ENCODE measurements at places on chromosomes 12 and 14.

GRCh38 chr12:2853626-2854025 lies 3.2 kb downstream of the TEX52 start:
- peak; percentile 82 for DNase-seq

DNA sequence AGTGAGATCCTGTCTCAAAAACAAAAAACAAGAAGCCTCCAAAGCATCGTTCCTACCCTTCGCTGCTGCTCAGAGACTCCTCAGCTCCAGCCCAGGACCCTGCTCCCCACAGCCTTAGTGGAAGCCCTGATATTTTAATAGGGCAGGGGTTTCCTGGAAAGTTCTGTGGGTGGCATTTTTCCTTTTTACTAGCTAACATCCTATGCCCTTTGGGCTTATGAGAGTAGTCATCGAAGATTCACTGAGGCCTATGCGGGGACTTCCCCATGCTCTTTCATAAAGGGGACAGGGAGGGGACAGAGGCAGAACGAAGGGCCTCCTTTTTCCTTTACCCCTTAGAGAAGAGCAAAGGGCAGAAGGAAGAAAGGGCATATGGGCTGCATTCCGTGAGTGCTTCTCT lies 8.3 kb downstream of the LAG3 start:
- DNase-seq = no peak

DNA sequence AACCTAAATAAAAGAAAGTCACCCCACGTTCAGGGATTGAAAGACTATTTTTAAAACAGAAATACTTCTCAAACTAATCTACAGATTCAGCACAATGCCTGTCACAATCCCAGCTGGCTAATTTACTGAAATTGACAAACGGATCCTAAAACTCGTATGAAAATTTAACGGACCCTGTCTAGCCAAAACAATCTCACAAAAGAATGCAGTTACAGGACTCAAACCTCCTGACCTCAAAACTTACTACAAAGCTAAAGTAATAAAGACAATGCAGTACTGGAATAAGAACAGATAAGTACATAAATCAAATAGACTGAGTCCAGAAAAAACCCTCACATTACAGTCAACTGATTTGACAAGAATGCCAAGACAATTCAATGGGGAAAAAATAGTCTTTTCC lies 48.8 kb downstream of the IPO8 start:
- peak; percentile 7 for DNase-seq

DNA sequence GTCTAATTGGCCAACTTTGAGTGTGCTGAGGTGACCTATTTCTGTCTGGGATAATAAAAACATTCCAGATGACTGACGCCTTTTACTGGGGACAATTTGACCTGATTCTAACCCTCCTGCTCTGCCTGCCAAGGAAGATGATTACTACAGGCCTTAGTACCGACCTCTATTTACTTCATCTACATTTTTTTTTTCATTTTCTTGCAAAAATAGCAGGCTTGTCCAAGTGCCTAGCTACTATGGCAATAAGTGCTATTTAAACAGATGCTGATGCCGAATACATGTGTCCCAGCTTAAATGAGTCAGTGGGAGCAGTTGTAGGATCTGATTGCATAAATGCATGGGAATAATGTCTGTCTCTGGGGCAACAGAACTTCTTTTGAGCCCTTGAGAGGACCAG lies 254.3 kb downstream of the RGS6 start:
- DNase-seq = no peak

DNA sequence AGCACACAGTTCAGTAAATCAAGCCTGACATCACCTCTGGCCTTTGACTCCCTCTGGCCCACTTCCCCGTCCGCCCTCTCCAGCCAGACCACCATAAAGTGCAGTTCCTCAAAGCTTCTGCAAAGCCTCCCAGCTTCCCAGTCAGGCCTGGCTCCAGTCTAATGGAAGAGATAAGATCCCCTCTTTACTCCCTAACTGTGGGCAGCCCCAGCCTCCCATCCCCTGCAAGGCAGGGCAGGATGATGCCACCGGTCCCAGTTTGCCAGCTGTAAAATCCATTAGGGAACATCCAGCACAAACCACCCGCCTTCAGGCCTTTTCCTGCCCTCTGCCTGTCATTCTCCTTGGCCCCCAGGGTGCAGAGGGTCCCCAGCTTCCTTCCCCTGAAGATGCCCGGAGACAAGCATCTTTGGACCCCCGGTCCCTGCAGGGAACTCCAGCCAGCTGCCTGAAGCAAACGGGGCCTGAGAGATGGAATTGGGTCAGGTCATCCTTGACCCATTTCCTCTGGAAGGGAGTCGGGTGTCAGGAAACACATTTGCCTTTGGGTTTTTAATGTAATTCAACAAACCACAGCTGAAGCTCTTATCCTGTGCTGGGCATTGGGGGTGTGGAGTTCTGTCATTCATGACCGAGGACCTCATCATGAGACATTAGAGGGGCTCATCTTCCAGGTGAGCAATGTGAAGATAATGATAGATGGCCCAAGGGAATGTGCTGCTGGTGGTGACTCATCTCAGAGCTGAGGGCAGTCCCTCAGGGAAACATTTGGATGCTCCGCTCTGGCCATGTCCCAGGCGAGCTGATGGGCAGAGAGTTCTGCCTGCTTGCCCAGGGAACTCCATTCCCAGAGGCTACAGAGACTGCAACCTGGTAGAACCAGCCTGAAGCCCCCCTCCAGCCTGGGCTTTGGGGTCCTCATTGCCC lies 93.8 kb upstream of the CLMN start:
- no peak for DNase-seq

- DNase-seq = no peak
Measured at GRCh38 chr14:91899213-91899612, 31.9 kb upstream of the TC2N start.

GRCh38 chr14:103562179-103562428 lies 353 bp downstream of the BAG5 start:
- DNase-seq = peak; percentile 63

- DNase-seq = no peak
Measured at GRCh38 chr12:110744601-110745264, 2.0 kb upstream of the PPP1CC start.

DNA sequence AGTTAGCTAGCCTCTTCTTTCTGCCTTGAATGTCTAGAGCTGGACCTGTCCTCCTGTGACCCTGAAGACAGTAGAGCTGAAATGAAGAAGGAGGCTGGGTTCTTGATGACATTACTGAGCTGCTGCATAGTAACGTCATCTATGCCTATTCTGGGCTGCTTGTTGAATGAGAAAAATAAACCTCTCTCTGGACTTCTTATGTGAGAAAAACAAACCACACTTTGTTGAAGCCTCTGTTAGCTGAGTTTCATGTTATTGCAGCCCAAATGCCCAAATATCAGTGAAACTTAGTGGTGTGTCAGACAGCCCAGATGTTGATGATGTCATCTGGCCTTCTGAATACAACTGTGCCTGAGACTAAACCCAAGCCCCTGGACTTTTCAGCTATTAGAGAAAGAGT lies 67.0 kb upstream of the MAX start:
- DNase-seq = peak; percentile 46

DNA sequence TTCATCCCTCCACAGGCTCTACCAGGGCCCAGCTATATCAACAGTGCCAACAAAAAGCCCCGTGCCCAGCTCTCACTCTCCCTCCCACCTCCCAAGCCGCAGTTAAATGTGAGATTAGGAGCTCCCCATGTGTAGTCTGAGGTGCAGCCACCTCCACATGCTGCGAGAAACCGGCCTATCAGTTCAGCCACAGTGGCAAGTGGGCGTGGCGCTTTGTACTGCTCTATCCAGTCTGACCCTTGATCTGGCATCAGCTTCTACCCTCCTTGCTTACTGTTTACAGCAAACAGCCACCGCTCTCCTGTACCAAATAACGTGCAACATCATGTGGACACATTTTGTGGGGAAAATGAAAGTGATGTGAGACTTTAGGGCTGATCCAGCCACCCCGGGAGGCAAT lies 1.7 kb downstream of the PLEK2 start:
- no peak for DNase-seq

- DNase-seq = no peak
Measured at GRCh38 chr14:32167907-32168306, 33.9 kb upstream of the RNU6-7 start.

GRCh38 chr12:97283297-97283696 lies 179.3 kb upstream of the RMST start:
- no peak for DNase-seq

DNA sequence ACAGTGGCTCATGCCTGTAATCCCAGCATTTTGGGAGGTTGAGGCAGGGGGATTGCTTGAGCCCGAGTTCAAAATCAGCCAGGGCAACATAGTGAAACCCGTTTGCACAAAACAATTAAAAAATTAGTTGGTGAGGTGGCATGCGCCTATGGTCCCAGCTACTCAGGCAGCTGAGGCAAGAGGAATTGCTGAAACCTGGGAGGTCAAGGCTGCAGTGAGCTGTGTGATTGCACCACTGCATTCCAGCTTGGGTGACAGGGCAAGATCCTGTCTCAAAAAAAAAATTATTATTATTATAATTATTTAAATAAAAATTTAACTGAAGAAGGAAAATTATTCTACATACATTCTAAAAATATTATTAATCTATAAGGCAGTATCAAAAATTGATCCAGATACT lies 164.1 kb downstream of the ITPR2 start:
- peak; percentile 65 for DNase-seq

DNA sequence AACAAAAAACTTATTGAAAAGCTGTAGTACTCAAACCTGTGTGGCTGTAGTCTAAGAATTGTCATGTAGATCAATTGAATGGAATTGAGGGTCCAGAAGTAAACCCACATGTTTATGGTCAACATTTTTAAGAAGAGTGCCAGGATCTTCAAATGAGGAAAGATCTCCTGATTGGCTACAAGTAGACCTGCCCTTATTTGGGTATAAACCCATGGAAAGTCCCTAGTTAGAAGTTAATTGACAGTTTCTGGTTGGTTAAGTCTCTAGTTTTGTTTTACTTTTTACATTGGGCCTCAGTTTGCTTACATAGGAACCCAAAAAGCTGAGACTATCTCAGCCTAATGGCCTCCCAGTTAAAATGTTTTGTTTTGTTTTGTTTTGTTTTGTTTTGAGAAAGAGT lies 91.9 kb upstream of the RESF1 start:
- DNase-seq = no peak

DNA sequence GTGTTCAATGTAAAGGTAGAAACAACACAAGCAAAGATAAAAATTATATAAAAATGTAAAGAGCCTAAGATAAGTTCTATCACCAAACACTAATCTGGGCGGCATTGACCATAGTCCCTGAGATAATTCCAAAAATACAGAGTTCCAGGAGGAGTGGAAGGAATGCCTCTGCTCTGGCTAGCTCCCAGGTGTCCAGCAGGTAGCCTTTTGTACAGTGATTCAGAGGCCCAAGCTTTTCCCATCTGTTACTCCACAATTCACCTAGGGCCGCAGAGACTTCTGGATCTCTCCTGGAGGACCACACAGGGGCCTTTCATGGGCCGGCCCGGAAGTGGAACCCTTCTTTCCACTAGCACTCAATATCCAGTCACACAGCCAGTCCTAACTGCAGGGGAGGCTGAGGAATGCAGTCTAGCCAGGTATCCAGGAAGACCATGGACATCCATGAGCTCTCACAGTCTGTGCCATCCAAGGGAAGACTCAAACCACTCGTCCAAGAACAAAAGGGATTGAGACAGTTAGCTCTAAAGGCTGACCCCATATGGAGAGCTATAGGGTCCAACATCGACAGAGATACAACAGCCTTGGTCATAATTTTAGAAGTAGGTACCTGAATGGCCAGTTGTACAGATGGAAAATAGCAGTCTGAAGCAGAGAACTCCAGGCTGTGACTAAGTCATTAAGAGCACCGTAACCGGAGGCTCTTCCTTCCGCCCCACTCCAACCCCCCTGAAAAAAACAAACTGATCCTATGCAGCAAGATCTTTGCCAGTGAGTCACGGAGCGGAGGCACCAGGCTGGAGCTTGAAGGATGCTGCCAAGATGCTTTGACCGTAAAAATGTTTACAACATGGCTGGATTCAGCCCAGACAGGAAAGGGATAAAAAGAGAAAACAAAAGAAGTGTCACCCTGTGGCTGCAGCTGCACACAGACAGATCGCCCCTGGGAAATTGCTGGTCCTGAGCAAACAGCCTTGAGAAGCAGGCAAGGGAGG lies 204.8 kb downstream of the NUAK1 start:
- peak; percentile 94 for DNase-seq

- no peak for DNase-seq
Measured at GRCh38 chr14:55816225-55816624, 236.2 kb downstream of the KTN1 start.

DNA sequence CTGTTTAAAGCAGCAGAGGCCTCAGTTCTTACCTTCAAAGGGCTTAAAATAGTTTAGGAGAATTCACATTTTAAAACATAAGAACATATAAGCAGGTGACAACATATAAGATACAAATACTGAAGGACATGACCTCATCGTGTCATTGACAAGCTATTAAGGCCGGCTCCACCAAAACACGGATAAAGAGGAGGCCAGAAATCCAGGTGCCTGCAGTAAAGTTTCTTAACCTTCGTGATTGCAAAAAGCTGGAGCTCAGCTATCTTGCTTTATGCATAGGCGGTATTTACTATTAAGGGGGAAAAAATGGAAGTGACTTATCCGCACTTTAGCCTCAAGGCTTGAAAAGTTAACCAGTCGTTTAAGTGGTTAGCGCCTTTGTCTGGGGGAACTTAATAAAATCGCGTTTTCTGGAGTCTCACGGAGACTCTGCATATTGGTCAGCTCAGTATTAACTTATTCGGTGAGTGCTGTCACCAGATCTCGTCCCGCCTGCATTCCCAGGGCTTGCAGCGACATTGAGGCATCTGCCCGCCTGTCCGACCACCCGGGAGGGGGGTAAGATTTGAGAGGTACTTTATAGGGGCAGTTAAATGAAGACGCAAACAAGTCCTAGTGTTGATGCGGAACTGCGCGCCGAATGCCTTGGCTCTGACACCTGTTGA lies 1.1 kb upstream of the SP1 start:
- DNase-seq = no peak

GRCh38 chr14:57486767-57487379 lies 6.8 kb downstream of the CCDC198 start:
- DNase-seq = peak; percentile 59

DNA sequence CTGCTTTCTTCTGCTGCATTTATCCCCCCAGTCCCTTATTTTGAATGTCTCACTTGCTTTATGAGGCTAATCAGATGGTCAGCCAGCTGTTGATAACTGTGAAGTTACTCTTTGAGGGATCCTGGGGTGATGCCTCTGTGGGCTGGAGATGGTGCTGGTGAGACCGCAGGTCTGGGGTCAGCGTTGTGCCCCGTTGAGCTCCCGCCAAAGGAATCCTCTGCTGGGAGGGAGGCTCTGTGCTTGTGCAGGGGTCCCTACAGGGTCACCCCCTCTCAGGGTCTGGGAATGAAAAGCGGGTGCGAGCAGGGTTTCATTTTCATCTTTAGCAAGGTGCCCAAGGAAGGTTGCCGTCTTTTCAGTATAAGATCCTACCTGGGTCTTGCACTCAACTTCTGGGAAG lies 161.2 kb upstream of the RTL1 start:
- no peak for DNase-seq

- DNase-seq = no peak
Measured at GRCh38 chr12:9240776-9241175, 32.6 kb upstream of the PZP start.

- peak; percentile 56 for DNase-seq
Measured at GRCh38 chr12:95574799-95575452, 23.6 kb upstream of the USP44 start.

GRCh38 chr12:118984161-118984943 lies 3.0 kb downstream of the SRRM4 start:
- DNase-seq = no peak

- peak; percentile 98 for DNase-seq
Measured at GRCh38 chr14:91149462-91149861, 35.6 kb downstream of the DGLUCY start.
